ENCODE measurements at places on chromosomes 7 and 10.
A peak's percentile ranks its signal among the peaks of the same experiment; 100 is the strongest.

- DNase-seq, result no peak
Observed at GRCh38 chr7:93205046-93205445, 21.2 kb downstream of the HEPACAM2 start.

- no peak for DNase-seq
Observed at GRCh38 chr7:127887631-127888030, 143.6 kb downstream of the LRRC4 start.

DNA sequence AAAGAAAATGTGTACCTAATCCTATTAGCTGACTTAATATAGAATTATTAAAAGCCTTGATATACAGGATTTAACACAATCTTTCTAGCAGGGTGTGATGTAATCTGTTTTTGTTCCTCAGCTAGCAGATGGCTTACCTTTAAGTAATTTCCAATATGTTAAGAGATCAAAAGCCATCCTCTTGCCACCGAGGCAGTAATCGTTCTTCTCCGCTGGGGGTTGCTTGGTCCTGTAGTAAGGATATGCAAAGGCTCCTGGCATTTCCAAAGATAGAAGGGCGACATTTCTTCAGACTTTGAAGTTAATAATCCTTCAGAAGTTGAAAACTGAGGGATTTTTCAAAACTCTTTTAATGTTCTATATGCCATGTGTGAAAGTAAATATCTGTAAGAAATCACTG lies 156.4 kb downstream of the FZD1 start:
- no peak for DNase-seq

GRCh38 chr10:68901105-68901927 lies at the start of gene DDX50:
TSS of gene DDX50 (plus strand) at chr10:68901315. CDS start at chr10:68901385, 70 bp downstream.
- peak; percentile 99 for DNase-seq

DNA sequence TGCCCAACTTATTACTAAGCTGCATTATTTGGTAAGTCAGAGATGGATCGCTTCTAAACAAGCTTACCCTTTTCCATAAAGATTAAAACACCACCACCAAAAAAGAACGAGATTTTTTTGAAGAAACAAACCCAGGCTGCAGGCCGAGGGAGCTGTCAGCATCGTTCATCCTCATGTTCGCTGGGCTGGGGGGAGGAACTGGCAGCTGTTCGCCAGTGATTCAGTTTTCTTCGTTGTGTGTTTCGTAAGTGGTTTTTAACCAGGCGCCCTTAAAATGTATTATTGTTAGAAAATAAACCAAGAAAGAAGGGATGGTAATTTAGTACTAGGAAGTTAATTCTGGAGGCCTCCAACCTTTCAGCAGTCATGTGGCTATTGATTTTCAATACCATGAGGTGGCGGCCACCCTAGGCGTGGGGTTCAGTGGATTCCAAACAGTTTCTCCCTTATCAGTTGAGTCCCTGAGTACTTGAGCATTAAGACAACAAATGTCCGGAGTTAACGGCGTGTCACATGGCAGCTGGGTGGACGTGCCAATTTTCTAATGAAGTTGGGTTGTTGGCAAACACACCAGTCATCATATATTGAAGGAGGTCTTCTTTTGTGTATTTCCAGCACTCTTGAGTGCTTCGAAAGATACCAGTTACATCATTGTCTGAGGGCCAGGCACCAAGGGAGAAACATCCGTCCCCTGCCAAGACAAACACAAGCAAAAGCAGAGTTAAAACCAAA lies 173.2 kb downstream of the EBF3 start:
- no peak for DNase-seq

DNA sequence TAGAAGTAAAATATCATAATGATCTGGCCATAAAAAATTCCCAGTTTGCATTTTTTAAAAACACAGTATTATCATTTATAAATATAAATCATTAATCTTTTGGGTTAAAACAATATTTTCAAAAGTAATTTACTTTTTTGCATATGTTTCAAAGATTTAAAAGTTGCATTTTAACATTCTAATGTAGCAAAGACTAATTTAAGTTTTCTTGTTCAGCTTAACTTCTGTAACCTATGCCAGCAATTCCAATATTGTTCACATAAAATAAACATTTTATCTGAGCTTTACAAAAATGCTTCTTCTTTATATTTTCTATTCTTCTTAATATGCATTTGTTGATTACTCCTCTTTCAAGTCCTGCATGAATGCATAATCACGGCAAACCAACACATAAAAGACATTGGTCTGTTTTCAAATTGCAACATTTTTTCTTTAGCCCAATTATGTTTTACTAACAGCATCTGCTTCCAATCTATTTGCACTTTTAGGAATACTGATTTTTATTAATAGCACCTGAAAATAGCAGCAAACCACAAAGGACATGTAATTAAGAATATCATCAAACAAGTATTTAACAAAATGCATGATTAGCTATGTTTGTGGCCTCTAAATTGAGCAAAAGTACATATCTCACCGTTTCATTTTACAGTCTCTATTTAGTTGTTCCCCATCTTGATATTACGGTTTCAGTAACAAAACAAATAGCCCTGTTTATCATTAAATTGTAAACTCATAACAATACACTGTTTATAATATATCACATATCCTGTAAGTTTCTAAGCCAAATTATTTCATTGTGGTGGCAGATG lies 286.9 kb upstream of the NFE2L3 start:
- DNase-seq, result no peak

GRCh38 chr10:89003344-89003743 lies 12.7 kb downstream of the FAS start:
- DNase-seq, result no peak

DNA sequence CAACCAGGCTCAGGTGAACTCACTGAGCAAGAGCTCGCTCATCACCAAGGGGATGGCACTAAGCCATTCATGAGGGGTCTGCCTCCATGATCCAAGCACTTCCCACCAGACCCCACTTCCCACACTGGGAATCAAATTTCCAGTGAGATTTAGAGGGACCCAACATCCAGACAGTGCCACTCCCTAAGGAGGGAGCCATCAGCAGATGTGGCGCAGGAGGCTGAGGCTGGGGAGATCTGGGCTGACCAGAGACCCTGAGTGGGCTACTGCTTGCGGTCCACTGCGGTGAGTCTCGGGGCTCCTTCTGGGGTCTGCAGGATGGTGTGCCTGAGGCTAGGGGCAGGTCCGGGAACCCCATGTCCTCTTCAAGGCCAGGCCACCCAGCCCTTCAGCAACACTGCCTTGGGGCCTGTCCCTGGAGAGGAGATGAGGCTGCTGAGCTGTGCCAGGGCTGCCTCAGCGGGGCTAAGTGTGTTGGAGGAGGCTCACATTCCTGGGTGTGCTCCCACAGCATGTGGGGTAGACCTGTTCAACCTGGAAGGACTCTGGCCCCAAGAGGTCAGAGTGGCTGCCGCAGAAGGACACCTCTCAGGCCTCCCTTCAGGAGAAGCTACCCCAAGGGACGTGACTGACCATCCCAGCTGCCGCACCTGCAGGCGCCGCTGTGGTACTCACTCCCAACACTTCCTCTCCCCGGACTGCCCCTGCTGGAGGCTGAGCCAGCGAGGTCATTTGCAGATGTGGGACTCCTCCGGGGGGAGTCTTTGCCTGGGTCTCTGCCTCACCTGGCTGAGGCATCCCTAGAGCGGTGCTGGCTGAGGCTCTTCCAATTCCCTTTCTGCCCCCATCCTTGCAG lies 22.3 kb upstream of the PCBD1 start:
- no peak for DNase-seq

All from fibroblast of mammary gland (primary cell).